Activated T-helper 1 cell treated with anti-CD3 and anti-CD28 coated beads, Interleukin-12 subunit alpha, Interleukin-12 subunit beta, Interleukin-2, Interleukin-4 antibody, amounts not matched to agents 30 ng/mL and 10 ng/mL and 1 ng/mL, durations not matched to agents 14 hours and 24 hours and 36 hours (primary cell): ENCODE measurements at places on chromosomes 6 and 20. TPM values are rescaled to one million over a fixed set of nuclear protein-coding genes. Genes with fewer than 3 reads are reported as not detected.

GRCh38 chr20:53080969-53081871 lies 109.1 kb downstream of the TSHZ2 start:
- DNase-seq = peak; percentile 21
- H3K4me1 ChIP-seq = peaks cover 14% of the 10 kb centered on the region
- peak overlapping the region; percentile 50 for H3K4me3 ChIP-seq
- peak overlapping the region; percentile 78 for H3K27ac ChIP-seq
- H3K27me3 ChIP-seq = no peaks in the 10 kb centered on the region
- peaks cover 7% of the 10 kb centered on the region for H3K36me3 ChIP-seq

DNA sequence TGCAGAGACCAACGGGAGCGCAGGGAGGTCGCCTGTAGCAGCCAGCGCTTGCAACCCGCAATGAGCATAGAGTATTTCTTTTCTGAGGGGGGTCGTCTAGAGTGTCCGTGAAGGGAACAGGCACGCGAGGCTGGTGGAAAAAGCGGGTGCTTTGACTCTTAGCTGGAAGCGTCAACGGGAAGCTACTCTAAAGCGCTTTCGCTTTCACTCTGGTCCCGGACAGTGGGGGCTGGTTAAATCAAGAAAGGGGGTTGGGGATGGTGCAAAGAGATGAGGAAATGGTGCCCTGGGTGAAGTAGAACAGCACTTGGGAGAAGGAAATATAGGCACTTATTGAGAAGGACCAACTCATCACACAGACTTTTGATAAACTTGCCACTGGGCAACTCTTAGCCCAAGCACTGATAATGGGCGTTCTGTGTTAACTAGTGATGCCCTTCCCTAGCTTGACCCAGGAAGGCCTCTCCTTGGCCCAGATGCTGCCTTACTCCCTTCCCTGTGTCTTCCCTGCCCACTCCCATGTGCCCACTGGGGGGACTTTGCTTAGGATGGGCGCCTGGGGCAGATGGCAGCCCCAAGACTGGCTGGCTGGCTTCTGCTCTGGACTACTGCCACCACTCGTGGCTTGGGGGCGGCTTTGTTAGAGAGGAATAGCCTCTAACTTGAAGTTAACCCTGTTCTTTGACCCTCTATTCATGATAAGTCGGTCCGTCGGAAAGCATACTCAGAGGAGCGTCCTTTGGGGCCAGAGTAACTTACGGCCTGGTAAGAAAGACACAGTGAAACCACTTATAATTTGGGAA lies 585 bp downstream of the PSMB9 start:
- DNase-seq = peak; percentile 67
- peak overlapping the region; percentile 98 for H3K4me3 ChIP-seq
- peaks cover 74% of the 10 kb centered on the region for H3K4me1 ChIP-seq
- H3K27me3 ChIP-seq = no peaks in the 10 kb centered on the region
- peaks cover 80% of the 10 kb centered on the region for H3K36me3 ChIP-seq

- no peak overlapping the region for H3K27ac ChIP-seq
- H3K4me1 ChIP-seq = no peaks in the 10 kb centered on the region
- H3K36me3 ChIP-seq = no peaks in the 10 kb centered on the region
- peaks cover 4% of the 10 kb centered on the region for H3K27me3 ChIP-seq
- no peak for DNase-seq
- no peak overlapping the region for H3K4me3 ChIP-seq
Measured at GRCh38 chr6:89034586-89035251, 45.8 kb upstream of the PNRC1 start.

- no peak overlapping the region for H3K27ac ChIP-seq
- peaks cover 2% of the 10 kb centered on the region for H3K27me3 ChIP-seq
- no peak overlapping the region for H3K4me3 ChIP-seq
- no peak for DNase-seq
Measured at GRCh38 chr6:122568797-122569221, 41.4 kb upstream of the PKIB start.

GRCh38 chr6:158414851-158415262 lies 102.6 kb downstream of the TULP4 start:
- H3K4me3 ChIP-seq = no peak overlapping the region
- no peaks in the 10 kb centered on the region for H3K4me1 ChIP-seq
- no peak for DNase-seq
- no peak overlapping the region for H3K27ac ChIP-seq

DNA sequence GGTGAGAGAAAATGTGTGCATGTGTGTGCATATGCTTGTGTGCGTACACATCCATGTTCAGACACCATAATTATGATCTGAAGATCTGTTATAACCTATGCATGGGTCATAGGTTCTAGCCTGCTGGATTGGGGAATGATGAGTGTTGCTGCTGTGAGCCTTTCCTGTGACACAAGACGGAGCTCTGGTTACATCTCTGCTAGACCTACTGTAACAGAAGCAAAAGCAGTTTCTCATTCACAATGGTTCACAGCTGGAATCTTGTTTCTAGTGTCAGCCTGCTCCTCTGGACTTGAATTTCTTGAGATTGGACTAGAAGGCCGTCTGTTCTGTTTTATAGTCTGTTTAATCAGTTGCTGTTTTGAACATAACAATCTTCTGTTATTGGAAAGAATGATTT lies 40.1 kb downstream of the DEFB114 start:
- DNase-seq = no peak
- no peaks in the 10 kb centered on the region for H3K27me3 ChIP-seq
- H3K4me1 ChIP-seq = no peaks in the 10 kb centered on the region
- no peak overlapping the region for H3K4me3 ChIP-seq
- no peak overlapping the region for H3K27ac ChIP-seq
- H3K36me3 ChIP-seq = no peaks in the 10 kb centered on the region

DNA sequence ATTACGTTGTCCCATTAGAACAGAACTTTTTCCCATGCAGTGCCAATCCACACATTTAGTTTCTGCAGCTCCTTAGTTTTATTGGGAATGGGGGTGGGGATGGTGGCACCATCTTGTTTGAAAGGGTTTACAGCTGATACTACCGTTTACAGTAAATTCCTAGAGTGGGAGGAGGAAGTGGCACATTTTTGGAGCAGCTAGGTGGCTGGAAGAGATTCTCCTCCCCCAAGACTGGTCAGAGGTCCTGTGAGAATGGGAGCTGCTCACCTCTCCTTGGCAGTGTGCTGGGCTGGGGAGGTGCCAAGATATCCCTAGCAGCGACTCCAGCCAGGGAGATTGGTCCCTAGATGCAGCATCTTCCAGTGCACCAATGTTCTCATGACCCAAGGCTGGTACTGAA lies 12.4 kb upstream of the CCN6 start:
- H3K36me3 ChIP-seq = no peaks in the 10 kb centered on the region
- peak overlapping the region; percentile 50 for H3K4me3 ChIP-seq
- H3K27me3 ChIP-seq = no peaks in the 10 kb centered on the region
- no peak for DNase-seq
- peak overlapping the region; percentile 46 for H3K27ac ChIP-seq

- H3K36me3 ChIP-seq = no peaks in the 10 kb centered on the region
- no peak overlapping the region for H3K27ac ChIP-seq
- H3K27me3 ChIP-seq = no peaks in the 10 kb centered on the region
- no peaks in the 10 kb centered on the region for H3K4me1 ChIP-seq
- no peak overlapping the region for H3K4me3 ChIP-seq
Measured at GRCh38 chr20:14948416-14948815, 611.0 kb upstream of the FLRT3 start.

DNA sequence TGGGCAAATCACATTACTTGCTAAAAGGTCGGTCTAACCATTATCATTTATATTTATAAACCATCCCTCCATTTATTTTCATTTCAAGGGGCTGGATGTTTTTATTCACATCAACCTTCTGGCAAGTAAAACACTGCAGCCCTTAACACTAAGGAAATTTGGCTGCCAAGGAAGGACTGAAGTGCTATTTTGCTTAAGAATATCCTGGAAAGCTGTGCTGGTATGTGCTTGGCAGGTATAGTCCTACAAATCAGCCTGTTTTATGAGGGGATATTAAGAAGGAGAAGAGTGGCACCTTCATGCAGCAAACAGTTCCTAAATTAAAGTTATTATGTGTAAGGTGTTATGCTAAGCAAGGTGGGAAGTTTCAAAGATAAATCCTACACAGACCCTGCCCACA lies 9.8 kb downstream of the PHACTR2 start:
- DNase-seq = no peak
- H3K4me1 ChIP-seq = peaks cover 19% of the 10 kb centered on the region
- peaks cover 3% of the 10 kb centered on the region for H3K27me3 ChIP-seq
- no peak overlapping the region for H3K4me3 ChIP-seq
- no peak overlapping the region for H3K27ac ChIP-seq

GRCh38 chr20:31587545-31588389 lies 17.3 kb upstream of the ID1 start:
- no peak for DNase-seq
- no peaks in the 10 kb centered on the region for H3K36me3 ChIP-seq
- H3K4me3 ChIP-seq = peak overlapping the region; percentile 69
- H3K4me1 ChIP-seq = peaks cover 8% of the 10 kb centered on the region
- H3K27me3 ChIP-seq = peaks cover 36% of the 10 kb centered on the region
- H3K27ac ChIP-seq = no peak overlapping the region

DNA sequence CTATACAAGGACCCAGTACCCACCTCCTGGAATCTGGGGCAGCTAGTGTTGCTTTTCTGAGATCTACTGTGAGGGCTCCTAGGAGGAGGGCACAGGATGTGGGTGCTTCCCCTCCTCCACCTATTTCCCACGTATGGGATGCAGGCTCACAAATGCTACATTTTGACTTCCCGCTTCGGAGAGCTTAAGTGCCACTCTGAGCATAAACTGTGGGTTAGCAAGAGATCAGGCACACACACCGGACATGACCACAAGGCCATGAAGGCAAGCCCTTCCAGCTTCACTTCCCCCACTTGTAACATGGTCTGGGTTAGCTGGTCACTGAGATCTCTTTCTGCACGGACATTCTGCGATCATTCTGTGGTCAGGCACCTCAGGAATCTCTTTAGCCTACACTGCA lies 15.7 kb upstream of the TGM3 start:
- no peak overlapping the region for H3K27ac ChIP-seq
- no peak for DNase-seq
- H3K36me3 ChIP-seq = no peaks in the 10 kb centered on the region
- H3K27me3 ChIP-seq = peaks cover 14% of the 10 kb centered on the region
- no peaks in the 10 kb centered on the region for H3K4me1 ChIP-seq
- H3K4me3 ChIP-seq = no peak overlapping the region

DNA sequence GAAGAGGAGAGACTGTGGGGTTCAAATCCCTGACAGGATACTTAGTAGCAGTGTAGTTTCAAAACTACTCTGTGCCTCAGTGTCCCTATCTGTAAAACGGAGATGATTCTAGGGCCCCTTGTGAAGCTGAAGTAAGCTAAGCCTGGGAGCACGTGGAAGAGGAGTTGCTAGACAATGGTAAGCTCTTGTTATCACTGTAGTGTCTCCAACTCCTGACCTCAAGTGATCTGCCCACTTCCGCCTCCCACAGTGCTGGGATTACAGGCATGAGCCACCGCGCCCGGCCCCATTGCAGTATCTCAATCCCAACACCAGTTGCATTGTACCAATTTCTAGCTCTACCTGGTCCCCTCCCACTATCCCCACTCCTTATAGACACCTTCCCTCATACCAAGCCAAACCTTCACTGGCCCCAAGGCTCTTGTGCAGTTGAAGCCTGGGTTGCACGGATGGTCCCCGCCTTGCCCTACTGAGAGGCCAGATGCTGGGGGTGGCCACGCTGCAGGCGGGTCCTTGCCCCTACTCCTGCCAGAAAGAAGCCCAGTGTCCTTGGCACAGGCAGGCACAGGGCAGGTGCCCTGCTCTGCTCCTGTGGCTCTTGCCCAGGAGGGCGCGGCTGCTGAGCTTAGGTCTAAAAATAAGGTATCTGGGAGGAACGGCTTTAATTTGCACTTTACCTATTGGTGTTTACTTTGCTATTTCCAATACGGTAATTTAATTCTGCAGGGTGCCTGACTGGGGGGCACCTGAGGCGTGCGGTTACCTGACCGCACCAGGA lies 118.1 kb downstream of the VEGFA start:
- no peaks in the 10 kb centered on the region for H3K4me1 ChIP-seq
- no peak overlapping the region for H3K27ac ChIP-seq
- no peaks in the 10 kb centered on the region for H3K36me3 ChIP-seq

GRCh38 chr20:4157516-4157915 lies 142.2 kb upstream of the RNF24 start:
- H3K27ac ChIP-seq = no peak overlapping the region
- peaks cover 5% of the 10 kb centered on the region for H3K36me3 ChIP-seq
- H3K27me3 ChIP-seq = peaks cover 2% of the 10 kb centered on the region
- H3K4me3 ChIP-seq = no peak overlapping the region

- H3K4me3 ChIP-seq = no peak overlapping the region
- peaks cover 27% of the 10 kb centered on the region for H3K4me1 ChIP-seq
- DNase-seq = peak; percentile 70
- H3K36me3 ChIP-seq = peaks cover 4% of the 10 kb centered on the region
- H3K27me3 ChIP-seq = no peaks in the 10 kb centered on the region
Measured at GRCh38 chr6:27145731-27146455, 101.6 kb upstream of the PRSS16 start.

GRCh38 chr20:48040491-48040890 lies 255.2 kb upstream of the SULF2 start:
- H3K27me3 ChIP-seq = no peaks in the 10 kb centered on the region
- no peaks in the 10 kb centered on the region for H3K36me3 ChIP-seq
- H3K4me3 ChIP-seq = no peak overlapping the region

DNA sequence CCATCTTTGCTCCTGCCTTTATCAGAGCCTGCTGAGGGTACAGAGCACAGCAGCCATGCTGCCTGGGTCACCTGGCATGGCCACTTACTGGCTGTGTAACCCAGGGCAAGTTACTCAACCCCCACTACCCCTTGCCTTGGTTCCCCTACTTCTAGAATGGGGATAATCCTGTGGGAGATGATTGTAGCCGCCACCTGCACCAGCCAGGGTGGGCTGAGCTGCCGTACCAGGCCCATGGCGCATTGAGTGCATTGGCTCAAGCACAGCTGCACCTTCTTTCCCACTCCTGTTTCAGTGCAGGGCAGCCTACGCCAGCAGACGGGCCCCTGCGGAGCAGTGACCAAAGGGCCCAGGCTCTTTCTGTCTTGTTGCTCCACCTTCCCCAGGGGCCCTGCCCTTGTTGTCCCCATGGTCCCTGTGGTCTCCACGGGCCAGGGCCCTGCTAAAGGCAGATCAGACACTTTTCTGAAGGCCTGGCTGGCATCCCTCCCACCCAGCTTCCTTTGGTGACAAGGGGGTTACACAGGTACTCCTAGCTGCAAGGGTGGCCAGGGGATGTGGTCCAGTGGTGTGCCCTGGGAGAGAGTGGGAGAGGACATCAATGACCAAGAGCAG lies 159.4 kb upstream of the MLN start:
- peaks cover 28% of the 10 kb centered on the region for H3K27me3 ChIP-seq
- no peaks in the 10 kb centered on the region for H3K4me1 ChIP-seq
- H3K4me3 ChIP-seq = no peak overlapping the region
- H3K36me3 ChIP-seq = no peaks in the 10 kb centered on the region
- DNase-seq = no peak

GRCh38 chr6:6539036-6539435 lies 49.5 kb upstream of the LY86 start:
- H3K4me1 ChIP-seq = peaks cover 6% of the 10 kb centered on the region
- no peak overlapping the region for H3K4me3 ChIP-seq
- peaks cover 57% of the 10 kb centered on the region for H3K27me3 ChIP-seq

GRCh38 chr6:115909923-115910546 lies 150.7 kb downstream of the FRK start:
- no peaks in the 10 kb centered on the region for H3K4me1 ChIP-seq
- H3K4me3 ChIP-seq = no peak overlapping the region
- no peaks in the 10 kb centered on the region for H3K36me3 ChIP-seq
- DNase-seq = no peak
- no peak overlapping the region for H3K27ac ChIP-seq

Gene PTPN1
- total RNA-seq = 60.0 and 60.5 TPM in 2 replicates

Gene BPI
- not detected in 2 replicates for total RNA-seq

Gene ANGPT4
- total RNA-seq = not detected in 2 replicates

Gene SSTR4
- total RNA-seq = not detected in 2 replicates

Gene PIM1
- 182 and 192 TPM in 2 replicates for total RNA-seq

Gene LY6G6C
- total RNA-seq = not detected in 2 replicates

Gene ASIP
- total RNA-seq = not detected in 2 replicates
